Stimulated activated CD8-positive, alpha-beta memory T cell treated with anti-CD3 and anti-CD28 coated beads, Interleukin-4, amount 100 ng/mL, for 1 hour (primary cell): ENCODE measurements at places on chromosomes 7 and 10.

DNA sequence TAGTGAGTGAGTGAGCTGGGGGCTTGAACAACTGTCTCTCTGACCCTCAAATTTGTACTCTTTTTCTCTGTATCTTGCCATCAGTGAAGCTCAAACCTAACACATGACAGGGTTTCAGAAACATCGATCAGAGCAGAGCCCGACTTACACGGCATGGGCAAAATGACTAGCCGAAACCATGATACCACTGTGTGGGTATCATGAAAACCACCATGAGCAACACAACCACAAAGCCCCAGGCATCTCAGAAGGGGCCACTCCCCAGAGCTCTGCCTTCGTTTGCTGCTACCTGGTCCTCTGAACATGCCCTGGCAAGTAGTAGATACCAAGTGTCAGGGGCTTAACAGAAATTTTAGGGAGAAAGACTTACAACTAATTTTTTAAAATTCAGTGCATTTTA, 308.5 kb downstream of the WDR11 start:
- DNase-seq: no peak

DNA sequence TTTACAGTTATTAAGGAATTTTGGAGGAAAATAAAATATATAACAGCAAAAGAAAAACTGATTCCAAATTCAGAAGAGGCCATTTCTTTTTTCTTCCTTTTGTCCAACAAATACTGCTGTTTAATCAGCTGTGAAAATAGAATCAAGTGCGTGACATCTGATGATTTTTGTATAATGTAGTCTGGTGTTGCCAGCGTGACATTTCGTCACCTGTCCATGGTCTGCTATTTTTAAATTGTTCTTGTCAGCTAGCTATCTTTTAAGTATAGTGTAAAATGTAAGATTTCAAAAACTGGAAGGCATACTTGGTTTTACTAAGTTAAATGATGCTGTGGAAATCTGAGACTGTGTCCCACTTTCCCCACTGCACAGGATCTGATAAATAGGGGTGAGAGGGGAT, 105.9 kb downstream of the CPEB3 start:
- DNase-seq: no peak

- no peak for DNase-seq
Observed at GRCh38 chr10:50615658-50616057, 8.1 kb downstream of the SGMS1 start.

- DNase-seq: no peak
Observed at GRCh38 chr7:84535580-84536270, 341.1 kb upstream of the SEMA3A start.

GRCh38 chr10:5608608-5609220, 57.7 kb downstream of the ASB13 start:
- DNase-seq: no peak

DNA sequence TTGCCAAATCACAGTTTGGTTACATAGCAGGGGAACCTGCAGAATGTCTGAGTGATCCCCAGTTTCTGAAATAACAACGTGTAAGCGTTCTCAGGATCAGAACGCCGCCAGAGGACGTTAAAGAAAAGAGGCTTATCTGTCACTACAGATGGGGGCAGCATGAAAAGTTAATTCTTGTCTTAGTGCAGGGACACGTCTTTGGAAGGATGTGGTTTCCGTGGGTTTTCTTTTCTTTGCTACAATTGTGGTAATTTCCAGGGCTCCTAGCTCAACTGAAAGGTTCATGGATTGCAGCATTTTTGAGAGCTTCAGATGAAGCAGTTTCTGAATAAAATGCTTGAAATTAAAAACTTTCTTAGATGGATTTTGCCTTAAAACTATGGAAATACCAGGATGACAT, 106.6 kb downstream of the PRKCQ start:
- peak; percentile 24 for DNase-seq

DNA sequence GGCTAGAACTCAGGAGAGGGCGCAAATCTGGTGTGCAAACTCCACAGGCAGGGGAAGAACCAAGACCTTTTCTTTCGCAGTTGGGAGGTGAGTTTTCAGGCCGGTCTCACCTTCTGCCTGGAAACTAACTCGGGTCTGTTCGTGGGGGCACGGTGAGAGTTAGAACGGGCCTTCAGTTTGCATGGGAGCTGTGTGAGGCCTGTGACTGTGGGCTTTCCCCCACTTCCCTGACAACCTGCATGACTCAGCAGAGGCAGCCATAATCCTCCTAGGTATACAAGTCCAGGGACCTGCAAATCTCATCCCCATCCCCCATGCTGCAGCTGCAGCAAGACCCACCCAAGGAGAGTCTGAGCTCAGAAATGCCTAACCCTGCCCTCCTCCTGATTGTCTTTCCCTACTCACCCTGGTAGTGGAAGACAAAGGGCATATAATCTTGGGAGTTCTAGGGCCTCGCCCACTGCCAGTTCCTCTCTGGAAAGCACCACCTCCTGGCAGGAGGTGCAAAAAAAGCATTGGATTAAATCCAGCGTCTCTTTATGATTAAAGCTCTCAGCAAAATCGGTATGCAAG, 194.9 kb upstream of the ETV1 start:
- DNase-seq: no peak

- no peak for DNase-seq
Observed at GRCh38 chr7:100965045-100965722, 4.2 kb upstream of the MUC12 start.

DNA sequence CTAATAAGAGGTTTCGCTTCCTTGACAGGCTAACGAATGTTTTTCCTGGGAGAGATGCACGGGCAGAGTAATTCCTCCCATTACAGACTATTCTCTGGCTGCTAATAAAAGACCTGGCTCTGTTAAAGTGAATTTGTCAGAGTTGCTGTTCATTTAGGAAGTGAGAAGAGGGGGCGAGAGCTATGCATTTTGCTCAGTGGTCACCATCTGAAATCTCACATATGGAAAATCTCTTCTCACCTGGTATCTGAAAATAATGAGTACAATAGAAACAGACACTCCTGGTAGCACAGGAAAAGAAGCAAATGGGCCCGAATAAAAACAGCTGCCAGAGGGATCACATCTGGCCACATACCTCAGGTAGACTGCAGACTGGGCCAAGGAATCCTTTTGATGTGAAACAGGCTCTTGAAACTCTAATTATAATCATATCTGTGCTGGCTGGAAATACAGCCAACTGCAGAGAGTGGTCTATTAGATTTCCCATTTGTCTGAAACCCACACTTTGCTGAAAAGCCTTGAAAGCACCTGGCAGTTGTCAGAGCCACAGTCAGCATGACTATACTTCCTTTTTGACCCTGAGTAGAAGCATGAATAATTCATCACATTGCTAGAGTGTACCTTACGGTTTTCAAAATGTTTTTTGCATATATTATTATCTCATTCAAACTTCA, 33.6 kb downstream of the AOAH start:
- DNase-seq: no peak

DNA sequence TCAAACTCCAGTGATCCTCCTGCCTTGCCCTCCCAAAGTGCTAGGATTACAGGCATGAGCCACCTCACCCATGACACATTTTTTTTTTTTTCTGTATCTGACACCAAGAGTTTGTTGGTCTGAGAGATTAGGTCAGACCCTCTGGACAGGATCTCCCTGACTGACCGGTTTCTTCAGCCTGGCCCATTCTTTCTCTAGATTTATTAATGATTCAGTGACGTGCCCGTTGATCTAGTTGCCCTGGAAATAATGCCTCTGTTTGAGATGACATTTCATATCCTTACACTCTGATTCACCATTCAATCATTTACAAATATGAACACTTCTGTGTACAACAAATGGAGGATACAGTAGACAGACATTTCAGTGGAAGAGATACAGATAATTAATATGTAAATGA, 1.4 kb upstream of the ZNF212 start:
- DNase-seq: no peak

- DNase-seq: no peak
Observed at GRCh38 chr10:60901561-60902235, 42.3 kb downstream of the RHOBTB1 start.

GRCh38 chr7:131145026-131145425, 182.7 kb upstream of the MKLN1 start:
- no peak for DNase-seq

DNA sequence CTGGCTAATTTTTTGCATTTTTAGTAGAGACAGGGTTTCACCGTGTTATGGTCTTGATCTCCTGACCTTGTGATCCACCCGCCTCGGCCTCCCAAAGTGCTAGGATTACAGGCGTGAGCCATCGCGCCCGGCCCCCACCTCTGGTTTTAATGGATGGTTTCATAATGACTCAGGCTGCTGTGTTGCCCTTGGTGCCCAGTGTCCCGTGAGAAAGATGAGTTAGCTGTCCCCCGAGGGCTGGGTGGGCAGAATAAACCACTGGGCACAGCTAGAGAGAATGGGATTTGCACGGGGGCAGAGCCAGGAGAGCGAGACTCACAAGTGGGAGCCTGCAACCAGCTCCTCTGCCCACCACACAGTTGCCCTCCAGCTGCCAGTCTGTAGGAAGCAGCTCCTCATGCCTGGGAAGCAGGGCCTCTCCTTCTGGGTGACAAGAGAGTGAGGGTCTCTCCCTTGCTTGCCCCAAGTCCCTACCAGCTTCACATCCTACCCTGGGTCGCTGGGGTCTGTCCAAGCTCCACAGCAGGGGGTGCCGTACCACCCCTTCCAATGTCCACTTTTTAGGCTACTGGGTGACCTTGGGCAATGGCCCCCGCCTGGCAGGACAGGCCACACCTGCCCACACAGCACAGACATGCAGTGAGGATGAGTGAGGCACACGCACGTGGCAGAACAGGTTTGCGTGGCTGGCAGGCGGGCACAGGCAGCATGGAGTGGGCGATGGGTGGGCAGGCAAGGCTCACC, 16.1 kb upstream of the NDST2 start:
- no peak for DNase-seq

DNA sequence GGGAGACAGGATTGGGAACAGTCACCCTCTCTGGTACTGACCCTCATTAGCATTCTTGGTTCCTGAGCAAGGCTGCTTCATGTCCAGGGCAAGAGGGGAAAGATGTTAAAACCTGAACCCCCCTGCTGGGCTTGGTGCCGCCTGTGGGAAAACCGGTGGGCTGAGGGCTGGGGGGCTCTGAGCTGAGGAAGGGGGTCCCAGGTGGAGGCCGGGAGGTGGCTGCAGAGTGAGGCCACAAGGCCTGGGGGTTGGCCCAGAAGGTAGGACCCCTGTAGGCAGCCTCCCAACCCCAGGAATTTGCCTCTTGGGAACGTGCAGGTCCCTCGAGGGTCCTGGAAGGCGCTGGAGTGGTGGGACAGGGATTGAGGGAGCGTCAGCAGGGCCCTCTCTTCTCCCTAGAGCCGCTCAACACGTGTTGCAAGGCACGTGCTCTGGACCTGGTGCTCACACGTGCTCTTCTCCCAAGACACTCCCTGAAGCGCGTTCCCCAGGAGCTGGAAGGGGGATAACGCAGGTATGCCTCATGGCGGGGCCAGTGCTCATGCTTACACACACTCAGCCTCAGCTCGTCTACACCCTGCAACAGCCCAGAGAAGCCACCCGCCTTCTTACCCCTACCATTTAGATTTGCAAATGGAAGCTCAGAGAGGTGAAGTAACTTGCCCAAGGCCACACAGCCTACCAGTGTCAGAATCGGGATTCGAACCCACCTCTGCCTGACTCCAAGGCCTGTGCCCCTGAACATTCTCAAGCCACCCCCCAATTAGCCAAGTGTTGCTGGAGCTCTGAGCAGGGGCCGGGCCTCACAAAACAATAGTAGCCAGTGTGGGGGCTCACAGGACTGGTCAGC, 64.4 kb downstream of the LHPP start:
- DNase-seq: no peak
